ENCODE measurements at places on chromosomes 7 and 10.

DNA sequence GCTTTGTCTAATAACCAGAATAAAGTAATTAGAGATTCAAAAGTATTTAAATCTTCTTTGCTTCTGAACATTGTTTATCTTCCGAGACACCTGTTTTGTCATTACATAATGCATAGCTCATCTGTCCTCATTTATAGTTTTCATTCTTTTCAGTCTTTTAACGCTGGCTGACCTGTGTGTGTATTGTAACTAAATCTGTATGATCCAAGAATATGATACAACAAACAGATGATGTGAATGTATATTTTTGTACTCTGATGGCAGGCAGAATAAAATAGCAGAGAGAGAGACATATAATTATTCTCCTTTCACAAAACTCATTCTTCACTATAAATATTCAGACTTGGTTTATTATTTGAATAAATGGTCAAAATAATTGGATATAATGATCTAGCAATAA, 80.6 kb downstream of the ORC5 start:
- no peak for DNase-seq

GRCh38 chr7:154427533-154427932, 375.3 kb downstream of the DPP6 start:
- no peak for DNase-seq

DNA sequence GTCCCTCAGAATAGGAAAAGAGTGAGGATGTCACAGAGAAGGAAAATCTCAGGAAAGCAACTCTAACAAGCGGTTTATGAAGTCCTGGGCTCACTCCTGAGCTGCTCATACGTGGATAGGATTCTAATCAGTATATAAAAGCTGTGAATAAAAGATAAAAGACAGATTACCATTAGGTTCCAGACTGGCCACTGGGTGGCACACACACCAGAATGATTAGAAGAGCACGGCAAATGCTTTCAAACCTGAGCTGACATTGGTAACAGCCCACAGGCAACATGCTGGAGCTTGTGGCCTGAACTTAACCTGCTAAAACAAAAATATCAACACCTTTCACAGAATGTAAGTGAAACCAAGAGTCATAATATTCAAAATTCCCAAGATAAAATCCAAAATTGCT, 370.8 kb downstream of the GRID1 start:
- peak; percentile 6 for DNase-seq

DNA sequence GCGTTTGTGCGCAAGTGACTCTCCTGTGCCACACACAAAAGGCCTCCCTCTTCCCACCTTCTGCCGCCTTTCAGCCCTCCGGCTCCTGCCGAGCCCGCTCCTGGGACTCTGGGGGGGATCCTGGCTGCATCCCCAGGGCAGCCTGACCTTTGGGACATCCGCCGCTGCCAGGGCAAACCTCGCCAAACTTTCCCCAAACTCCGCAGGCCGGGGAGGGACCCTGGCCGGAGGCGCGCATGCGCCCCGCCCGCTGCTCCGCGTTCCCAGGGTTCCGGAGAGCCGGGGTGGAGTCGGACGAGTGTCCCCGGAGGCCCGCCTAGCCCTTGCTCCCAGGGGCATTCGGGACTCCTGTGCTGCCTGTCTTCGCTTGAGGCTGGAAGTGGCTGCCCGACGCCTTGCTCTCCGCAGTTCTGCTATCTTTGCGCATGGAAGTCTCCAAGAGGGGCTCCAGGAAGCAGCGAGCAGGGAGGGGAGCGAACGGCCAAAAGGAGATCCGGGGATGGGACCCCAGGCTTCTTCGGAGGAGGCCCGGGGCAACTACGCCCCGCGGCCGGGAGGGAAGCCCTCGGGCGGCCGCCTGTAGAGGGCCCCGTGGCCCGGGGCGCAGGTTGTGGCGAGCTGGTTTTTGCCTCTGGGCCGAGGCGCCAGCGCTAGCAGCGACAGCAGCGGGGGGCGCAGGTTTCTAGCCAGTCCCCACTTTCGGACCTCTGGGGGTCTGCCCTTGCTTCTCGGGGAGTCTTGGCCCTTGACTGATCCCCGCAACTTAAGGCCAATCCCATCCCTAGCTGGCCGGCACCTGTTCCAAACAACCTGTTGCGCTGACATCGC, 7.0 kb downstream of the PTF1A start:
- DNase-seq, result no peak

DNA sequence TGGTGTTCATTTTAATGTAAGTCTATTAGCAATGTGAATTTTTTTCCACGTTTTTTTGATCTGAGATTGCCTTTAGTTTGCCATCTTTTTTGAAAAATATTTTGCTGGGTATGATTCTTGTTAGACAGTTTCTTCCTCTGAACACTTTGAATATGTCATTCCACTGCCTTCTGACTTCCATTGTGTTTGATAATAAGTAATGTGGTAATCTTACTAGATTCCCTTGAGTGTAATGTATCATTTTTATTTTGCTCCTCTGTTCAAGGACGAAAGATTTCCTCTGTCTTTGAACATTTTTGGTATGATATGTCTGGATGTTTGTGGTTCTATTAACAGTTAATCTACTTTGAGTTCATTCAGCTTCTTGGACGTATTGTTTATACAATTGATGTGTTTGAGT, 371.4 kb downstream of the SUGCT start:
- DNase-seq, result no peak

- DNase-seq, result peak; percentile 47
Observed at GRCh38 chr7:150986099-150986512, 4.7 kb upstream of the NOS3 start.

DNA sequence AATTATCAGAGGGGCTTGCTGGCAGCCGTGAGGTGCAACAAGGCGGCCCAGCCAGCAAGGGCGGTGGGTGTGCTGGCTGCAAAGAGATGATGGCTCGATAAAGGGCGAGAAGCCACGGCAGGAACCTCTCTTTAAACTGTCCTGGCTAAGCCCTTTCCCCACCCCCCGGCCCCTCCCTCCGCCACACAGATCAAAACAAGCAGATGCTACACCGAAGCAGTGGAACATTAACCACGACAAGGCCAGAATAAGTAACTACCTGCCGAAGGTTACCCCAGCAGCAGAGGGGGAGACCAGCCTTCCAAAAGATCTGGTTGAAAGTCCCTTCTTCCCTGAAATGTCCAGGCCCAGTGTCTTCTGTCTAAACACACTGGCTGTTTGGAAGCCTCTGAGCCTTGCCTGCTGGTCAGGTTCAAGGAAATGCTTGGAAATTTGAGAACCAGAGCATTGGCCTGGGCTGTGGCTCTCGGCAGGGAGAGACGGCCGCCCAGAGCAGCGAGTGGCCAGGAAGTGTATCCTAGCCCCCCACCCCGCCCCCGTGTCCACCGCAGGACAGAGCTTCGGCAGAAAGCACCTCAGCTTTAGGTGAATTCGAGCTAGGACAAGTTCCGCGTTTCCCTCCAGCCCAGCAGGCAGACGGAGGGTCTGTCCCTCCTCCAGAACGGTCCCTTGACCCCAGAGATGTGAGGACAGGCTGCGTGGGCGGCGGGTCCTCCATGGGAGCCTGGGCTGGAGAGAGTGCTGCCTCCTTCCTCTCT, 2.1 kb downstream of the FAM20C start:
- DNase-seq, result no peak

DNA sequence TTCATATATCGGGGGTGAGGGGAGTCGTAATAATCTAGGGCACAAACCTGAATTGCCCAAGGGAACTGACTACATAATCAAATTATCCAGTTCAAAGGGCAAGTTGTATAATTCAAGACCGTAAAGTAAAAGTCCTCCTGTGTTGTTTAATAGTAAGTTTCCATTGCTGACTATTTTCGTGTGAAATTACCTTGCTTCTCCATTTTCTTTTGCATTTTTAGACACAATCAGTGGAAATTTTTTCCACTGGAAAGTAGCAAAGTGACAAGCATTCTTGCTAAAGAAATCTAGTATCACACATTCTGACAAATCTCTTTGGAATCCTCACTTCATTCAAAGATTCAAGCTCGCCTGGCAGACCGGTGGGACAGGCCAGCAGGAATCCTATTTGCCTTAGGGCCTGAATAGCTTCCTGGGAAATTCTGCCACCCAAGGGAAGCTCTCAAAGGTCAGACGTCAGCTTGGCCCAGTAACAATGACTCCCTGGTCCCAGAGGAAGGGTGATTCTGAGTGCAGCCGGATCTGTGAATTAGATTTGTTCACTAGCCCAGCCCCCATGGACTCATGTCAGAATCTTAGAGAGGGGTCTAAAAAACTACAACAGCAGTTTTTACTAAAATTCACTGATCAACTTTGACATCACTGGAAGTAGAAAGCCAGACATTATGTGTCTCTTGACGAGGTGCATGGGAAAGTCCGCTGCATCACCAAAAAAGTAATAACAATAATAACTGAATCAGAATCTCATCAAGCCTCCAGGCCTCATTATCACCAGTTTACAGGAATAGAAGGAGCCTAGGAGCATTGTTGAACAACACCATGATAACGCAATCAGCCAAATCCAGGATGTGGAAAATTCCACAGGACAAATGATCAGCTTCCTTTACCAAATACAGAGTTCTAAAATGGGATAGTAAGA, 161.0 kb downstream of the SKIDA1 start:
- DNase-seq, result no peak

DNA sequence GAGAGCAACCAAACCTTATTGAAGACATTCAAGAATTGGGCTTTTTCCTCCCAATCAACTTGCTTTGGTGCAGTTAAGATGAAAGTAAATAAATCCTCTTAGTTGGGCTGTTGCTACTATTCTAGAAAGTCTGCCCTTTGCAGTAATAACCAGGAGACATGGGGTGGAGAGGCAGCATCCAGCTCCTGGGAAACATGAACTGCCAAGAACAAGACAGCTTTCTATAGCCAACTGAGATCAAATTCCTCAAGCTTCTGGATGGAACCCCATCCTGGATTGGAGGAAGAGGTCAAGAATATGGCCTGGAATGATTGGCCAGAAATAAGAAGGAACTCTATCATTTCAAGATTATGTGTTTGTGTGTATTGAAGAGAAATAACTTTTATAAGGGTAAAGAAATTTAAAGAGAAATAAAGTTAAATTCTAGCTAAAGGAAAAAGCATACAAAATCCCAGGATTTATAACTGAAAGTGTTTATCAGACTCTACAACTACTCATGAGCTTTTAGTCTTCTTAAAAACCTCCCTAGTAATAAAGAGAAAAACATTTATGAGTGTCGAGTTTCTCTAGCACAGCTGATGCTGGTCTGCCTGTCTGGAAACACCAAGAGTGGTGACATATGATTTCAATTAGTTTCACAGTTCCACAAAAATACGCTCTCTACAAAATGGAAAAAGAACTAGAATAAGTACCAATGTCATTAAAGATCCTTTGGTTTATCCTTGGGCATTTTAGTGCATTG, 70.1 kb upstream of the COL1A2 start:
- no peak for DNase-seq

DNA sequence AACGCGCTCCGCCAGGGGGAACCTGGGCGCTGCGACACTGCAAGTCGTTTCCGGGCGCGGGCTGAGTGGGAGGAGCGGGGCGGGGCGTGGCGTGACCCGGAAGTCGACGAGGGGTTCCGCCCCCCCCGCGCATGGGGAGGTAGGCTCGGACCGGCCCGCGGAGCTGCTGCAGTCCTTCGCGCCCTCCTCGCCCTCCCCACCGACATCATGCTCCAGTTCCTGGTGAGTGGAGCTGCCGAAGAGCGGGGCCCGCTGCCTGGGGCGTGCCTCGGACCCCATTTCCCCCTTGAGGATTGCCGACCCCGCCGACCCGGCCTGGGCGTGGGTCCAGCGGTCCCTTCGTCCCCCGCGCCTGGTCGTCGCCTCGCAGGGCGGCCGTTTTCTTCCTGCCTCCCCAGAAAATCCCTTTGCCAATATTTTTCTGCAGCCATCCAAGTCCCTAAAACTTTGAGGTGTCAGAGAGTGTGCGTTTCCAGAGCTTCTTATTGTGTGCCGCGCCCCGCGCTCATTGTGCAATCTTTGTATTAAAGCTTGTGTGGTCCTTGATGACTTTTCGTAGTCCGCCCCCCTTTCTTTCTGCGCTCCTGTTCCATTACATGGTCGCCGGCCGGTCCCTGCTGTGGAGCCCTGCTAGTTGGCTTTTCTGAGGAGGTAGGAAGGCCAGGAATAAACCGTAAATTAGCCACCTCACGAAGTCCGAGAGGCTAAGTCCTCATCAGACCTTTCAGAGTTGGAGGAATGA, at the start of gene STMP1:
Gene STMP1 (plus strand): TSS at position 142 of the 742 bp plus-strand sequence.
- DNase-seq, result peak; percentile 97

GRCh38 chr10:21517134-21518031, 8.1 kb downstream of the SKIDA1 start:
- no peak for DNase-seq

- no peak for DNase-seq
Observed at GRCh38 chr7:129362496-129362895, 71.7 kb upstream of the STRIP2 start.

- no peak for DNase-seq
Observed at GRCh38 chr7:40795607-40796006, 660.8 kb downstream of the SUGCT start.

Data from stimulated activated CD4-positive, alpha-beta T cell treated with anti-CD3 and anti-CD28 coated beads, Interleukin-1b, Interleukin-23, amount 100 ng/mL, for 4 hours (primary cell).